ENCODE measurements at places on chromosomes 4 and X.
A peak's percentile ranks its signal among the peaks of the same experiment; 100 is the strongest.

DNA sequence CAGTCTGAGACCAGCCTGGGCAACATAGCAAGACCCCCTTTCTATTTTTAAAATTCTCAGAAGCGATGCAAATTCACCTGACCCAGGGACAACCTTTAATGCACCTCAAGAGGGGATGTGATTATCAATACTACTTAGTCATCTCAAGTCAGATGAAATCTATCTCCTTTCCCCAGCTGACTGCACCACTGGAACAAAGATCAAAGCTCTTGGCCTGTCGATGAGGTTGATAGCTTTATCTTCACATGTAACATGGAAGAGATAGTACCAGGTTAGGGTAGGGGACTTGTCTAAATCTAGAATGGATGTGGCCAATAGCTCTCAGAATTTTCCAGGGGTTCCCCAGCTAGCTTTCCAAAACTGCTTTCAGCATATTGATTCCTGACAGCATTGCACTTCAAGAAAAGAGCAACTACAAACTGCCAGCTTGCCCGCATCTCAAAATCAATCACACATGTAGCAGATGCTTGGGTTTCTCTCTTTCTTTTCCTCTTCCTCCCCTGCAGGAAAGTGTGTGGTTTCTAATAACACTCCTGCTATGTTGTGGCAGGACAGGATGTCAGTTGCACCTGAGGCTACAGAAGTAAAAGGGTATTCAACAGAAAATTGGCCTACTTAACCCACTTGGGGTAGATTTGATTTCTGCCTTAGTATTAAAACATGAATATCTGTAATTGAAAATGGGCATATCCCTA, 12.2 kb upstream of the TMEM164 start:
- no peak for DNase-seq

- DNase-seq, result no peak
These were observed 8.8 kb upstream of the MND1 start for GRCh38 chr4:153335665-153336064.

GRCh38 chr4:16113741-16114140, 29.9 kb upstream of the PROM1 start:
- DNase-seq, result no peak

DNA sequence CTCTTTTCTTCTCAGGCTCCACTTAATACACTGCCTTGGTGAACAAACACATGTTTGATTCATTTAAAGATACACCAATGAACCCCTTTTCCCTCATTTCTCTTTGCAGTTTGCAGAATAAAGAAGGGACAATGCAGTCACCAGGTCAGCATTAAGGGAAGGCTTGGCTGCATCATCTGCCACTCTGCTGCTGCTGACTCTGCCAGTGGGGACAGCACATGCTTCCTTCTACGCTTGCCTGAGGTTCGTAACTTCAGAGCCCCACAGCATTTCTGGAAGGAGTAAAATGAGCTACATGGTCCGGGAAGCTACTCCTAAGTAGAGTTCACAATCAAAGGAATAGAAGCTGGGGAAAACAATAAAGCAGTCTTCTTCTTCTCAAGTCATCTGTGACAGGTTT, 178.9 kb upstream of the GATB start:
- no peak for DNase-seq

- DNase-seq, result no peak
These were observed 66.5 kb downstream of the UCHL1 start for GRCh38 chr4:41323179-41323578.

GRCh38 chr4:165678236-165678935, 194.7 kb upstream of the TLL1 start:
- no peak for DNase-seq

DNA sequence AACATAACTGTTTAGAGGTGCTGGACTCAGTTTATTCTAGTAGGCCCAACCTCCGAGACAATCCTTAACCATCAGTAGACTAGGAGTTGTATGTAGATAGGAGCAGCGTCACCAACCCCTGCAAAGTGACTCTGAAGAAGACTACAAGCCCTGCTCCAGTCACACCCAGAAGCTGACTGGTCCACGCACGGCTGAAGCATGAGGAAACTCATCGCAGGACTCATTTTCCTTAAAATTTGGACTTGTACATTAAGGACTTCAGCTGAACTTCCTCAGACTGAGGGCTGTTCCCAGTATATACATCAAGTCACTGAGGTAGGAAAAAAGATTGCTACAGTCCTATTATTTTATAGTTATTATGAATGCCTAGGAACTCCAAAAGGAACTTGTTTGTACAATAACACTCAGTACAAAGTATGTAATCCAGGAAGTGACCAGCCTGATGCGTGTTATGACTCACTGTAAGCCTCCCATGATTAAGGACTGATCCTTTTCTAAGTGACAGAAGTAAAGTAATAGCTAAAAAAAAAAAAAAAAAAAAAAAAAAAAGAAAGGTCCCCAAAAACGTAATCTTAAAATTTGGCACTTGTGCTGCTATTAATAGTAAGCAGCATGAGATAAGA, 41.6 kb upstream of the UGT2B7 start:
- no peak for DNase-seq

DNA sequence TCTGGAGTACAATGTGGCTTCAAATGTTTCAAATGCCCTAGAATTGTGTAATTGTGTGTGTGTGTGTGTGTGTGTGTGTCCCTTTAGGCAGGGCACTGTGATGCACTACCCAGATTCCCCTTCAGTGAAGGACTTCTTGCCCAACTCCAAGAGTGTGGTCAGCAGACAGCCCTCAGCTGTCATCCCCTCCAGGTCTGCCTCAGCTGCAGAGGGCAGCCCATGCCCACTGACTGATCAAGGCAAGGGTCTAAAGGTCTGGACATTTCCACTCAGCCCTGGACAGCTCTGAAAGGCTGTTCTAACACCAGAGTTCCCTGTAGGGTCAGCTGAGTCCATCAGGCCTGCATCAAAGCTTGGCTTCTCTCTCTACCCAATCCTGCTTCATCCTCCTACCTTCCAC, 83.9 kb upstream of the USP9X start:
- no peak for DNase-seq

DNA sequence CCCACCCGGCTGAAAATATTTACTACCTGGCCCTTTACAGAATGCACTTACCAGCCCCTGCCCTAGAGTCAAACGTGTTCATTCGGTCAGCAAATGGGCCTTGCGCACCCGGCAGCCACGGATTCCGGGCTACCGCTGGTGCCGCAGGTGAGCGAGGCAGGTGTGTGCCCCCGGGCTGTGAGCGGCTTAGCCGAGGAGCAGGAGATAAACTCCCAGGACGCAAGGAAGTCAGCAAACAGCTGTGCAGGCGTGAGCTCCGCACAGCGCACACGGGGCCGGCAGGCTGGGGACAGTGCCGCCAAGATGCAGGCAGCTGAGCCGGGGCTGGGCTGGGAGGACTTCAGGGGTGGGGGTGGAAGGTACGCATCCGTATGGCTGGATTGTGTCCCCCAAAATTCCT, 211.2 kb upstream of the PSAPL1 start:
- DNase-seq, result no peak

DNA sequence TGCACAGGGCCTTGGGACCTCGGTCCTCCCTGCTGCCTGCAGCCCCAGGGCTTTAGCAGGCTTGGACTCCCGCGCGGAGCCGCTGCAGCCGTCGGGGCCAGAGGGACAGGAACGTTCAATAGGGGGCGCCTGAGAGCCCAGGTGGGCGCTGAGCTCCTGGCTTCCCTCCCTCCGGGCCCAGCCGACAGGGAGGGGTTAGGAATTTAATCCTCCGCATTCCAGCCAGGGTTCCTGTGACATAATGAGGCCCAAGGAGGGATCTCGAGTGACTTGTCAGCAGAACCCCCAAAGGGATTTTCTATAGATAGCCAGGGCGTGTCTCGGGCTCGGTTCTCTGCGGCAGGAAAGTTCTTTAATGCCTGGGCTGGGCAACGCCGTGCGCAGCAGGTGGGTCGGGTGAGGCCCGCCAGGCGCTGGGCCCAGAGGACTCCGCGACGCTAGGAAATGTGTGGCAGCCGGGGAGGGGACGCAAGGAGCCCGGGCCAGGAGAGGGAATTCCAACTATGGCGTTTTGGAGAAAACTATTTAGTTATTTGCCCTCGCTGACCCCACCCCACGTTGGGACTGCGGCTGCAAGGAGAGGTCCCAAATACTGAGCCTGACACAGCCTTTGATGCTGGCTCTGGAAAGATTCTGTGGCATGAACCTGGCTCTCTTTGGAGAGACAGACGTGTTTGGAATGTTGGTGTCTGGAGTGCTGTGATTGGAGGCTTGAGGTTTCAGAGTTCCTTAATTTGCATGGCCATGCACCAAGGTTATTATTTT, 285.2 kb upstream of the GATB start:
- DNase-seq, result peak; percentile 53

GRCh38 chr4:110198435-110199416, at the start of gene ELOVL6:
TSS of gene ELOVL6 (minus strand) at chr4:110198615. CDS start at chr4:110198335, 280 bp downstream.
- DNase-seq, result peak; percentile 20

- DNase-seq, result peak; percentile 72
These were observed 114.5 kb downstream of the ADRA2C start for GRCh38 chr4:3880615-3881120.
